ENCODE measurements at places on chromosomes 1 and 21. TPM values are rescaled to one million over a fixed set of nuclear protein-coding genes. Genes with fewer than 3 reads are reported as not detected.

The C1QB gene
- polyA plus RNA-seq: 225 TPM

The TTC24 gene
- polyA plus RNA-seq: 2.8 TPM

DNA sequence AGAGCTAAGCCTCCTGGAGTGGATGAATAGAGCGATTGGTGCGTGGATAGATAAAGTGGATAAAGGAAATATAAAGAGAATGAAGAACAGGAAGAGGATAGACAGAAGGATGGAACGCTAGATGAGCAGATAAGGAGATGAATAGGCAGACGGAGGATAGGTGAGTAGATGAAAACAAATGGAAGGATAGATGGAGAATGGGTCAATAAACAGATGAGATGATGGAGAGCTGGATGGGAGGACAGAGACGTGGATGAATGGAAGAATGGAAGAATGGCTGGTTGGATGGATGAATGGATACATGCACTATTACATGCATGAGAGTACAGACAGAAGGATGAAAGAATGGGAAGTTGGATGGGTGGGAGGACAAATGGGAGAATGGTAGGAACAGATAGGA is 35.2 kb upstream of the EDN2 start:
- no peaks in the 10 kb centered on the region for H3K27me3 ChIP-seq
- H3K4me3 ChIP-seq: no peak overlapping the region
- no peak overlapping the region for H3K27ac ChIP-seq
- H3K36me3 ChIP-seq: peaks cover 5% of the 10 kb centered on the region

The NPHS2 gene
- 0.06 TPM for polyA plus RNA-seq

- DNase-seq: no peak
- no peaks in the 10 kb centered on the region for H3K4me1 ChIP-seq
- H3K36me3 ChIP-seq: no peaks in the 10 kb centered on the region
- H3K27ac ChIP-seq: no peak overlapping the region
- H3K27me3 ChIP-seq: no peaks in the 10 kb centered on the region
Measured at GRCh38 chr1:84403347-84403746, 5.1 kb downstream of the DNASE2B start.

The CD1B gene
- polyA plus RNA-seq: 0.11 TPM

The C1orf174 gene
- polyA plus RNA-seq: 14.9 TPM

DNA sequence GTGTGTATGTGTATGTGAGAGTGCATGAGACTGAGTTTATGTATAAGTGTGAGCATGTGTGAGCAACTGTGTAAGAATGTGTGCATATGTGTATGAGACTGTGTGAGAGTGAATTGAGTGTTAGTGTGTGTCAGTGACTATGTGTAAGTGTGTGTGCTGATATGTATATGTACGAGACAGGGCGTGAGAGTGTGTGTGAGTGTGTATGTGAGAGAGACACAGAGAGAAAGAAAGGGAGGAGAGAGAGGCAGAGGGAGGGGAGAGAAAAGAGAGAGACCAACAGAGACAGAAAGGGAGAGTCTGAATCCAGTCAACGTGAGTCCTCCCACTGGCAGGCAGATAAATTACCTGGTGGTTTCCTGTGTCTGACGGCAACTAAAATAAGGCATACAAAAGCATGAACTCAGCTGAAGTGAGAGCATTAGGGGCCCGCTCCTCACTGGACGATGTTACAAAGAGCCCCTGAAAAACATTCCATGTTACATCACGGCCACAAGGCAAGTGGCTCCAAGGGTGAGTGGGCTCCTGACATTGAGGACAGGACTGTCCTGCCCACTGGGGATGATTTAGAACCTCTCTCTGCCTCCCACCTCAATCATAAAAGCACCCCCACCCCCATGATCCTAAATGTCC is 66.6 kb upstream of the TIAM1 start:
- H3K36me3 ChIP-seq: no peaks in the 10 kb centered on the region
- no peak overlapping the region for H3K27ac ChIP-seq
- no peak overlapping the region for H3K4me3 ChIP-seq
- H3K4me1 ChIP-seq: no peaks in the 10 kb centered on the region

Data from spleen (tissue), 13 donors.